Regular cardiac myocyte (primary cell): ENCODE measurements at places on chromosomes 6 and 20. TPM values are rescaled to one million over a fixed set of nuclear protein-coding genes. Genes with fewer than 3 reads are reported as not detected.

Gene CCN6
- total RNA-seq: not detected in 2 replicates

Gene GSTA4
- total RNA-seq: 25.1 and 46.5 TPM in 2 replicates

Gene LTB
- 0.28 TPM in 1 of 2 replicates, not detected in the other for total RNA-seq

Gene ID1
- total RNA-seq: 84.8 and 458 TPM in 2 replicates

Gene GABRR1
- total RNA-seq: not detected in 2 replicates

Gene CRYBG1
- total RNA-seq: 1.7 and 7.1 TPM in 2 replicates

Gene RGL2
- total RNA-seq: 17.5 and 20.1 TPM in 2 replicates

Gene WFDC5
- total RNA-seq: not detected in 2 replicates

Gene NCR2
- not detected in 2 replicates for total RNA-seq

Gene DNAH8
- under 0.01 TPM in 1 of 2 replicates, not detected in the other for total RNA-seq

Gene PDE10A
- total RNA-seq: 18.4 and 32.4 TPM in 2 replicates

Gene EPPIN
- not detected in 2 replicates for total RNA-seq

Gene ZBTB22
- total RNA-seq: 11.9 and 20.0 TPM in 2 replicates

Gene OR2H1
- not detected in 2 replicates for total RNA-seq
